ENCODE measurements at places on chromosomes 6 and 20. TPM values are rescaled to one million over a fixed set of nuclear protein-coding genes. Genes with fewer than 3 reads are reported as not detected.

The USP49 gene
- total RNA-seq, result 1.3 TPM

The RAET1L gene
- total RNA-seq, result not detected

The CLVS2 gene
- total RNA-seq, result not detected

The MOG gene
- not detected for total RNA-seq

The TPX2 gene
- total RNA-seq, result 86.1 TPM

The RSPH9 gene
- total RNA-seq, result 0.85 TPM

The WFDC10B gene
- total RNA-seq, result not detected

The DZANK1 gene
- 0.56 TPM for total RNA-seq

The TBXT gene
- not detected for total RNA-seq

The PHACTR3 gene
- total RNA-seq, result not detected

The LEMD2 gene
- 41.4 TPM for total RNA-seq

The GFOD1 gene
- 6.5 TPM for total RNA-seq

The NR2E1 gene
- not detected for total RNA-seq

The C20orf141 gene
- total RNA-seq, result not detected

The RHAG gene
- total RNA-seq, result not detected

The KIF13A gene
- 56.2 TPM for total RNA-seq

The TMEM244 gene
- not detected for total RNA-seq

The HCRTR2 gene
- not detected for total RNA-seq

The C2 gene
- 6.8 TPM for total RNA-seq

The SAMHD1 gene
- total RNA-seq, result 22.8 TPM

The PPIL6 gene
- 6.5 TPM for total RNA-seq

The TBX18 gene
- total RNA-seq, result 37.5 TPM

The JPH2 gene
- 0.96 TPM for total RNA-seq

The TREML4 gene
- total RNA-seq, result not detected

The MICA gene
- total RNA-seq, result 45.1 TPM

The FAM83C gene
- total RNA-seq, result under 0.01 TPM

The PRICKLE4 gene
- total RNA-seq, result 0.19 TPM

The MUC21 gene
- total RNA-seq, result not detected

The GPR6 gene
- not detected for total RNA-seq

The BCAS1 gene
- 0.19 TPM for total RNA-seq

The FHL5 gene
- not detected for total RNA-seq

The VWA7 gene
- not detected for total RNA-seq

The AGER gene
- total RNA-seq, result 0.58 TPM

The EPPIN gene
- not detected for total RNA-seq

The LAMP5 gene
- total RNA-seq, result 0.19 TPM

The HNF4A gene
- 0.19 TPM for total RNA-seq
